DMS53 (cell line): ENCODE measurements at places on chromosomes 6 and 20.
A peak's percentile ranks its signal among the peaks of the same experiment; 100 is the strongest.

GRCh38 chr20:13221673-13222318 is 722 bp downstream of the ISM1 start:
- DNase-seq, result peak; percentile 88

GRCh38 chr20:49545572-49545971 is 22.4 kb downstream of the PTGIS start:
- DNase-seq, result peak; percentile 47

DNA sequence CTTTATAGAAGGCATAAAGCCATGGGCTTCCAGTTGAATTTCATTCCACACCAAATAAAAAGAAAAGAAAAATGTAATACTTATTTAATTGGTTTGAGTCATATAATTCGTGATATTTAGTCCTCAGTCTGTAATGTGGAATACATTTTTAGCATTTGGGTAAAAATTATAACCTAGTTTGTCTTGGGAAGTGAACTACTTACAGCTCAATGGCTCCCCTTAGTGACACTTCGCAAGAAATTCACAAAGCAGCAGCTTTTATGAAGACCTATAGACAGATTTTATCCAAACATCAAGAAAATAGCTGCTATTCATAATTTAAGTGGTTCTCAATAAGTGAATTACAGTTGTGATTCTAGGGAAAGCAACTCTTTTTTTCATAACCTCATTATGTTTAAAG is 72.1 kb downstream of the RSPO3 start:
- peak; percentile 58 for DNase-seq

GRCh38 chr6:12356983-12357972 is 67.1 kb downstream of the EDN1 start:
- no peak for DNase-seq

GRCh38 chr6:11953641-11954040 is 58.5 kb upstream of the HIVEP1 start:
- DNase-seq, result no peak

GRCh38 chr20:62240020-62240685 is 1.8 kb downstream of the OSBPL2 start:
- DNase-seq, result no peak

- DNase-seq, result peak; percentile 34
Measured at GRCh38 chr6:16205377-16206144, 32.8 kb upstream of the GMPR start.

DNA sequence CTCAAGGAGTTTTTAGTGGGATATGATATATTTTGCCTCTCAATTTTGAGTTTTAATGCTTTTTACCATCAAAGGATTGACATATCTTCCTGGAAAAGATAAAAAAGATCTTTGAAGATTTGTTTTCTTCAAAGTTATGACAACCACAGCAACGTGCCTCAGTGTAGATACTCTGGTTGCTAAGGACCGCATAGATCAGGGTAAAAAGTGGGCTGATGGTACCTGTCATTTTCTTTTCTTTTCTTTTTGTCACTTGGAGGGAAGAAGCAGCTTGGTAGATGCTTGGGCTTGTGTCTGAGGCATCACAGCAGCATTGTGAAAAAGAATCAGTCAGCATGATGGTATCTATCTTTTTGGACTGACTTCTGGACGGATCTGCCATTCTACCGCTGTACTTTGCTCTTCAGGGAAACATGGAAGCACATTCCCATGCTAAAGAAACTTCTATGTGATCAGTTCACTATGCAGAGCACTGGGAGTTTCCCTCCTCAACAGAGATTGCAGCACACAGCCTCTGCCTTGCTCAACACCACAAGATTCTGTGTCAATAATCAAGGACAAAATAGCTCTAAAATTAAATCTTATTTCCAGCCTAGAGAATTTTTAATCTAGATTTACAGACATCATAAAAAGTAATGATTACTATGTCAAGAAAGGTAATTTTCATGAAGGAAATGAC is 54.8 kb upstream of the SGK1 start:
- DNase-seq, result no peak

- no peak for DNase-seq
Measured at GRCh38 chr20:35063168-35063567, 29.4 kb downstream of the TRPC4AP start.

DNA sequence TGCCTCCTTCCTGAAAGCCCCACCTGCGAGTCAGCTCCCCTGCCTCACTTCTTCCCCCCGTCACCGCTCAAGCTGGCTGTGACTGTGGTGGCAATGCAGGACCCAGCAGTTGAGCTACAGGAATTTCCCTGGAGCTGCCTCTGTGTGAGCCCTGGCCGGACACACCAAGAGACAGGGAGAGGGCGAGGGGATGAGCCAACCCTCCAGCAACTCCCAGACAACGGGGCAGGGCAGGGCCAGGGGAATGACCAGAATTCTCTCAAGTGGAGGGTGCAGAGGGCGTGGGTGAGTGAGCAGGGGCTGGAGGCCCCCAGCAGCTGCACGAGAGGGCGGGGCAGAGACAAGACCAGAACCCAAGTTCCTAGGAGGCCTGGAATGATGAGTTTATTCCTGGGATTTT is 4.9 kb upstream of the ARFGAP1 start:
- no peak for DNase-seq

GRCh38 chr6:11139051-11139960 is 27.8 kb upstream of the ERVFRD-1 start:
- no peak for DNase-seq

DNA sequence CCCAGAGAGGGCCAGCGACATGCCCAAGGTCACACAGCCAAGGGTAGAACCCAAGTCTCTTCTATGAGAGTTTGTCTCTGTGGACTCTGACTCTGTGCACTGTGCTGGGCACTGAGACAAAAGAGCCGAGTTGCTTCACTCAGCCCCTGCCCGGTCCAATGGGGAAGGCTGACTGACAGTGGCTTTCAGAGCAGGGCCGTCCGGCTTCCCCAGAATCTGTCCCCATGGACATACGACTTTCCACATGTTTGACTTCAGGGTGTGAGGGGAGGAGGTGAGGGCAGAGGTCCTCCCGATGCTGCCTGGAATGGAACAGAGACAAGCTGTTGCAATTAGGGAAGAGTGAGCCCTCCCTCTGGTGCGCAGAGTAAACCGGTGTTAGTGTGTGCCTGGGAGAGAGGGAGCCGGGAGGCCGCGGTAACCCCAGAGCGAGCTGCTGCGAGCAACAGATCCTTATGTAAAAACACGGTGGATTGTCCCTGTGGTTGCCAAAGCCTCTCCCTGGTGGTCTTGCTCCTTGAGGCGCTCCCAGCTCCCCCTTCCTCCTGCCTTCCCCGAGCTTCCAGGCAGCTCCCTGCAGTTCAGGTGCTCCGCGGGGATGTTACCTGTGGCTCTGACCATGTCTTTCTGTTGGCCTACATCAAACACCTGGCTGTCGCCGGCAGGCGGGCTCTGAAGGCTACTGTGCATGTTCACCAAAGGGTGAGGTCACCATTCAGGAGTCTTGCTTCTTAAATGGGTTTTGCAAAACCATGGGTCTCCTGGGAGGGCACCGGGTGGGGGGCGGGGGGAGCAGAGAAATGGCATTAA is 672 bp downstream of the SIRPA start:
- DNase-seq, result no peak

- no peak for DNase-seq
Measured at GRCh38 chr6:112683106-112683505, 336.0 kb downstream of the RFPL4B start.

DNA sequence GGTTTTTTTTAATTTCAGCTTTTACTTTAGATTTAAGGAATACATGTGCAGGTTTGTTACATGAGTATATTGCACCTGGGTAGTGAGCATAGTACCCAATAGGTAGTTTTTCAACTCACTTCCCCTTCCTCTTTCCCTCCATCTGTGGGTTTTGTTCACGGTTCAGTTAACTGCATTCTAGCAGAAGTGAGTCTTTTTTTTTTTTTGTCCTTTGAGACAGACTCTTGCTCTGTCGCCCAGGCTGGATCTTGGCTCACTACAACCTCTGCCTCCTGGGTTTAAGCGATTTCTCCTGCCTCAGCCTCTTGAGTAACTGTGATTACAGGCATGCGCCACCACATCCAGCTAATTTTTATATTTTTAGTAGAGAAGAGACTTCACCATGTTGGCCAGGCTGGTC is 8.7 kb downstream of the UBR2 start:
- peak; percentile 60 for DNase-seq
